Stimulated activated naive CD8-positive, alpha-beta T cell treated with anti-CD3 and anti-CD28 coated beads, Interleukin-15, amount 100 ng/mL, for 72 hours (primary cell): ENCODE measurements at places on chromosomes 4 and X.

DNA sequence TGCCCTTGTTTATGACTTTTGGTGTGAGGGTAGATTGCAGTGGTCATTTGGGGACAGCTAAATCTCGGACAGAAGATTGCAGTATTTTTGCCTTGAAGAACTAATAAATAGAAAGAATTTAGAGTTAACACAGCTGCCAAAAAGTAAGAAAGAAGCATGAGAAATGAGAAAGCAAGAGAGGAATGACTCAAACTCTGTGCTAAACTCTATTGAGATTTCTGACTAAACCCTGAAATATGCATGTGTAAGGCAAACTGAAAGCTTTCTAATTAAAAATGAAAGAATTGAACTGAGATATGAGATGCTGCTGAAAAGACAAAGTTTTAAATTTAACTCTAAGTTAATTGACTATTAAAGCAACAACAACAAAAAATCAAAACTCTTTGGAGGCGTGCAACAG is 791.3 kb downstream of the RAB28 start:
- no peak for DNase-seq

DNA sequence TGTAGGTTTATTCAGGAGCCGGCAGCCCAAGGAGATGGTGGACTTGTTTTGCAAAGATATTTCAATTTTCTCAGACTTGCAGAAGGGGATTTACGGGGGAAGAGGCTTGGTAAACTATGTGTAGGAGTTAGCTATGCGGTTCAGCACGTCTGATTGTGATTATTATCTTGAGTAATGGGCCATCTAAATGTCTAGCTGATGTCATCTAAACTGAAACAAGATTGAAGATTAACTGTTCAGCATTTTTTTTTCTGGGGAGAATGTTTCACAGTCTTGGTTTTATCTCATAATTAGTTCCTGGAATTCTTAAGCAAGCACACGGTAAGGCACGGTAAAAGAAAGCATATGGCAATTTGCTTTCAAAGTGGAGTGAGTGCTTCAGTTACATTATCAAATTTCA is 207.3 kb upstream of the CXorf51B start:
- no peak for DNase-seq

GRCh38 chr4:171573181-171573580 is 240.0 kb upstream of the GALNTL6 start:
- DNase-seq: no peak

DNA sequence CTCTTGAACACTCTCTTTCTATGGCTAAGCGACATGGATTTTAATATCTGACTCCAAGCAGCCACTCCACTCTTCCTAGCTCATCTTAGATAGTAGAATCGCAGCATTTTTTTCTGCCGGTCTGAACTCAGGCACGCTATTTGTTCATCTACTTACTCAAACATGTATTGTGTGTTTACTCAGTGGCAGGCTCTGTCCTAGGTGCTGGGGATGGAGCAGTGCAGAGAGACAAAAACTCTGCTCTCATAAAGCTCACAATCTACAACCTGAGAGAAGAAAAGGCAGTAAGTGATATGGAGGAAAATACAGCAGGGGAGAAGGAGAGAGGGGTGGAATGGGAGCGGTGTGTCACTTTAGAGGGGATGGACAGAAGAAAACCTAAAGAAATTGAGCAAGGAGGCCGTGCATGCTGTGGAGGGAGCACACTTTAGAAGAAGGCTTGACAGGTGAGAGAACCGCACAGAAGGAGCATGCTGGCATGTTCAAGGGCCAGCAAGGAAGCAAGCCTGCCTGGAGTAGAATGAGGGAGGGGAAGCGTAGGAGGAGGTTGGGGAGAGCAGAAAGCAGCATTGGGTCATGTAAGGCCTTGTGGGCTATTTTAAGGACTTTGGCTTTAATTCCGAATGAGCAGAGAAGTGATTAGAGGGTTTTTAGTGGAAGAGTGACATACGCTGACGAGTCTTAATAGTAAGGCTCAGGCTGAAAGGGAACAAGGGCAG is 132.0 kb downstream of the ANK2 start:
- DNase-seq: no peak

DNA sequence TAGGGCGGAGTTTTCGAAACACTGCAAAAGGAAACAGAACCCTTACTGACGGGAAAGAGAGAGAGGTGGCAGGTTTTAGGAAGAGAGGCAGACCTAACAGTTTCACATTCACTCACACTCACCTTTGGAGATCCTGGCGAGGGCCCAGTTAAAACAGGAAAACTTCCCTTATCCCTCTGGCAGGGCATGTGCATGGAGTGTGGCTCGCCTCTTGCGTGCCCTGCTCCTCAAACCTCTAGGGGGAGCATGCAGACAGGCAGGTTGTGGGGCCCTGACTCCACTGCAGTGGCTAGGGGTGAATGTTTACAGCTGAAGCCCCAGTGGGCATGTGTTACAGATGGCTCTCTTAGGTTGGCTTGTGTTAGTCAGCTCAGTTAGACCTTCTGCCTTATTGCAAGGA is 451.5 kb downstream of the UBE2NL start:
- DNase-seq: no peak

DNA sequence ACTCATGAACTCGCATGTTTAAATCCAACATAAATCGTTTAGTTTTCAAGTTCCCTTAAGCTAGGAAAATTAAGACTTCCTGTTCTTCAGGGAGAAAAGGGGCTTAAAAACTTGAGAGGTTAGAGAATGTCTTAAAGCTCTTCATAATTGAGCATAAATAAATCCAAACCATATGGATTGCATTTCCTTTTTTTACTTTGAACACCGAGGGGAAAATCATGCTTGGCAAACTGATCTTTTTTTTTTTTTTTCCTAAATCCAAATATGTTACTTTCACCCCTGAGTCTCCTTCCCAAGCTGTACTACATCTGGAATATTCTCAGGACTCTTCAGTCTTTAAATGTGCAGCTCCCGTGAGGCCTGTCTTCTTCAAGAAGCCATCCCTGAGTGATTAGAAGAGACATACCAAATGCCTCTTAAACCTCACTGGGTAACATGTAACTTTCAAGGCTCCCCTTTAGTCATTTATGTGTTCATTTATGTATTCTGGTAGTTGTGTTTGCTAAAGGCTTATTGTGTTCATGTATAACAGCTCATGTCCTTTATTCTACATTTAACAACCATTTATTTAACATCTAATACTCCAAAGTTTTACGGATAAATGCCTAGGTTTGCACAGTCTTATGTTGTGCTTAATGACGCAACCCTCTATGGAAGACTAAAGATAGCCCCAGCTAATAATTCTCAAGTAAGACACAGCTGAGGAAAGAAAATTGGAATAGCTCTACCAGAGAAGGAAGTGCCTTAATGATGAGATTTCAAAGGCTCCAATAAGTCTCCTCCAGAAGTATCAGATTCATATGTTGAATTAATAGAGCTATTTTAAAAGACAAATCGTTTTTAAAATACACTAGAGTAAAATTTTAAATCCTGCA is 107.0 kb downstream of the AGTR2 start:
- DNase-seq: no peak

DNA sequence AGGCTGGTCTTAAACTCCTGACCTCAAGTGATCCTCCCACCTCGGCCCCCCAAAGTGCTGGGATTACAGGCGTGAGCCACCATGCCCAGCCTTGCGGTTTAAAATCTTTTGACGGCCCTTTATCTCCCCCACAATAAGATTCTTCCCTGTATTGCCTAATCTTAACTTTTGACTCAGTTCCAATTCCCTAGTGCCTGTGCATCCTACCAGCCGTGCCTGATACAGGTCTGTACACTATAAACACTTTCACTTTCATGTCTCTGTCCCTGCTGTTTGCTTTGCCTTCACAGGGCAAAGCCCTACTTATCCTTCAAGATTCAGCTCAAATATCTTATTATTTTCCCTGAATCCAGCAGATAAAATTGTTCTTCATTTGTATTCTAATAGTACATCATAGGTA is 74.6 kb downstream of the WDR44 start:
- DNase-seq: no peak

DNA sequence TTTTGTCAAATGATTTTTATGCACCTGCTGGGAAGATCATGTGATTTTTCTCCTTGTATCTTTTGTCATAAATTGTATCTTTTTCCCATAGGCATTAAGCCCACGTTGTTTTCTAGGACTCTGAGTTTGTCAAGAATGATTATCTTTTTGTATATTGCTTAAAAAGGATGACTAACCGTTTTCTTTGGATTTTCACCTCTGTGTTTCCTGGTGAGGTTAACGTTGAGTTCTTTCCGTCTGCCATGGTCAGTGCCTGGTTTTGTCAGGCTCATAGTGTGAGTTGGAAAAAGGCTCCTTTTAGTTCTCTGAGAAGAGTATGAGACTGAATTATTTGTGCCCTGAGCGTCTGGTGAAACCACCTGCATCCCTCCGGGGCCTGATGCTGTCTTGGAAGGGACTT is 21.9 kb downstream of the PCGF3 start:
- no peak for DNase-seq

- no peak for DNase-seq
Measured at GRCh38 chr4:55001538-55001937, 123.9 kb downstream of the KDR start.

GRCh38 chr4:159420162-159421057 is 317.5 kb downstream of the RAPGEF2 start:
- no peak for DNase-seq

DNA sequence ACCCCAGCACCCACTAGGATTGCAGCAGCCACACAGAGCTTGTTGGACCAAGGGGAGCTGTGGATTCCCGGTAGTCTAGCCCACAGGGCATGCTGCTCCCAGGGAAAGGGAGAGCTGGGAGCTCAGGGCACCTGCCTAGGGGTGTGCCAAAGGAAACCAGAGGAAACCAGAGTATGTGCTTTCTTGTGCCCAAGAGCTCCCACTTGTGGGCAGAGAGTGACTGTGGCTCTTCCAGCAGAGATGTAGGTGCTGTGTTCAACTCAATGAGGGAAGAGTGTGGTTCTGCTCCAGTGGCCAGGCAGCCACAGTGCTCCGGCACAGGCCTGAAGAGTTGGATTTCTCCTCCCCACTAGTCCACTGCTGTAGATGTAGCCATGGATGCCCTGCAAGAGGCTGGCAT is 1050.0 kb upstream of the INTU start:
- no peak for DNase-seq

- no peak for DNase-seq
Measured at GRCh38 chr4:71882113-71882841, 98.4 kb upstream of the GC start.

DNA sequence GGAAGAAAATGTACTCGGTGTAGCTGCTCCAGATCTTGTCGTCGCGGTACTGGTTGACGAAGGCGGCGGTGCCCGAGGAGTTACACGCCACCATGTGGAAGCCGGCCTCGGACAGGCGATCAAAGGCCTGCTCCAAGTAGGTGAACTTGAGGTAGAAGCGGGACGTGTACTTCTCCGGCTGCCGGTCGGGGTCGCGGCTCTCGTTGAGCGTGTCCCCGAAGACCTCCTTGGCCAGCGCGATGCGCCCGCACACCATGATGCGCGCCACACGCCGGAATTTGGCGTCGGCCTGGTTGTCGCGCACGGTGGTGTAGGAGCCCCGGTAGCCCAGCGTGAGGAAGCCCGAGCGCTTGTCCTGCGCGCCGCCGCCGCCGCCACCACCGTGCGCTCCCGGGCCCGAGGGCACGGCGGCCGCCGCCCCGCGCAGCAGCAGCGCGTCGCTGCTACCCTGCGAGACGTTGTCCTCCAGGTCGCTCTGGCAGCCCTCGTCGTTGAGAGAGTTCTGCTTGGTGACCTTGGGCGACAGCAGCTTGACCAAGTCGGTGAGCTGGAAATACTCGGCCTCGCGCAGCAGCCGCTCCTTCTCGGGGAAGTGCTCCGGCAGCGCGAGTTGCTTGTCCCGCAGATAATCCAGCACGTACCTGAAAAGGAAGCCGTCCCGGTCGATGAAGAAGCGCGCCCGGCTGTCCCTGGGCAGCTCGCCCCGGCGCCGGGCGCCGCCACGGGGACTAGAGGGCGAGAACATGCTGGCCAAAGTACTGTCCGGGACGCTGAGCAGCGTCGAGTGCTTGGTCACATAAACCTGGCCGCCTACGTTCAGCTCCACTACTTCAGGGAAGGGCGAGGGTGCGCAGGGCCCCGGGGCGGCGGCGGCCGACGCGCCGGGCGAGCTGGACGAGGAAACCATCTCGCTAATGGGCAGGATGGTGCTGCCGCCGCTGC is 775 bp downstream of the KCTD8 start:
- peak; percentile 10 for DNase-seq
